ENCODE measurements at places on chromosomes 5 and 9.
A peak's percentile ranks its signal among the peaks of the same experiment; 100 is the strongest.

- no peaks in the 10 kb centered on the region for H3K4me1 ChIP-seq
- H3K27ac ChIP-seq = no peak overlapping the region
These were observed 161.9 kb downstream of the CCDC171 start for GRCh38 chr9:15714746-15715145.

GRCh38 chr5:36414869-36415282 is 113.2 kb upstream of the RANBP3L start:
- no peak overlapping the region for H3K27ac ChIP-seq
- no peaks in the 10 kb centered on the region for H3K36me3 ChIP-seq
- no peak overlapping the region for H3K4me3 ChIP-seq
- peaks cover 20% of the 10 kb centered on the region for H3K27me3 ChIP-seq
- no peak for DNase-seq

GRCh38 chr9:105306351-105307140 is 62.1 kb downstream of the SLC44A1 start:
- no peak overlapping the region for H3K27ac ChIP-seq
- no peak for DNase-seq
- H3K27me3 ChIP-seq = no peaks in the 10 kb centered on the region
- peaks cover 8% of the 10 kb centered on the region for H3K36me3 ChIP-seq

- no peak overlapping the region for H3K27ac ChIP-seq
- no peak overlapping the region for H3K4me3 ChIP-seq
- H3K27me3 ChIP-seq = no peaks in the 10 kb centered on the region
- H3K36me3 ChIP-seq = no peaks in the 10 kb centered on the region
- no peaks in the 10 kb centered on the region for H3K4me1 ChIP-seq
- no peak for DNase-seq
These were observed 451.6 kb upstream of the CD180 start for GRCh38 chr5:67648201-67648671.

DNA sequence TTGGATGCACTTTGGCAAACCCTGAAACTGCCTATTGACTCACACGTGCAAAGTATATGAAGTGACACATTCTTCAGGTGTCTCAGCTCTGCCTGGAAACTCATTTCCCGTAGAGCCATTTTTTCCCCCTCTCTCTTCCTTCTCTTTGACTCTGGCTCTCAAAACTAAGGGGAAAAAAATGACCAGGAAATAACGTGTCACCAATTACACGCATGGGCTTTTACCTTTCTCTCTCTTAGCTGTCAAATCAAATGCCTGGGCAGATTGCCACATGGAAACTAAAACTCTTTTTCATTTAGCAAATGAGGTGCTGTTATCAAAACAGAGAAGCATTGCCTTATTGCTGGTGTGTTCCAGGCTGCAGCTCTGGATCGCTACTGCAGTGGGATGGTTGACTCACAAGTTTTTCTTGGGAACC is 18.3 kb upstream of the IFNK start:
- no peak overlapping the region for H3K27ac ChIP-seq
- H3K4me1 ChIP-seq = peaks cover 3% of the 10 kb centered on the region
- DNase-seq = no peak
- H3K4me3 ChIP-seq = no peak overlapping the region
- no peaks in the 10 kb centered on the region for H3K27me3 ChIP-seq

DNA sequence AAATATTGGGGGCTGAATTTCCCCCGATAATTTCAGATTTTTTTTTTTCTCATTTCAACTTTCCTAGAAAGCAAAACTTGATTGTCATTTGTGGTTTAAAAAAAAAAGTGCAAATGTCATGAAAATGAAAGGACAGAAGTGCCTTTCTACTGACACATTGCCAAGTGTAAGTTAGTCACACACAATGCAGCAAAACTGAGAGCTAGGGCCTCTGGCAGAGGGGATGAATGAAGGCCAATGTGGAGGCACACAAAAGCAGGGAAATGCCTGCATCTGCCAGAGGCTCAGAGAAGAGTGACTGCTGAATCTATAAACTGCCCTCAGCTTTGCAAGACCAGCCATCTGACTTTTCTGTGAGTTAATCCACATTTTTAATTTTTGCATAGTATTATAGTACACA is 6.8 kb upstream of the IFNA5 start:
- H3K4me1 ChIP-seq = no peaks in the 10 kb centered on the region
- DNase-seq = no peak
- H3K4me3 ChIP-seq = no peak overlapping the region
- no peaks in the 10 kb centered on the region for H3K27me3 ChIP-seq
- peaks cover 9% of the 10 kb centered on the region for H3K36me3 ChIP-seq

- H3K36me3 ChIP-seq = no peaks in the 10 kb centered on the region
- no peaks in the 10 kb centered on the region for H3K27me3 ChIP-seq
- DNase-seq = peak; percentile 92
- no peak overlapping the region for H3K27ac ChIP-seq
These were observed 13.8 kb downstream of the TSPAN17 start for GRCh38 chr5:176660860-176661641.

DNA sequence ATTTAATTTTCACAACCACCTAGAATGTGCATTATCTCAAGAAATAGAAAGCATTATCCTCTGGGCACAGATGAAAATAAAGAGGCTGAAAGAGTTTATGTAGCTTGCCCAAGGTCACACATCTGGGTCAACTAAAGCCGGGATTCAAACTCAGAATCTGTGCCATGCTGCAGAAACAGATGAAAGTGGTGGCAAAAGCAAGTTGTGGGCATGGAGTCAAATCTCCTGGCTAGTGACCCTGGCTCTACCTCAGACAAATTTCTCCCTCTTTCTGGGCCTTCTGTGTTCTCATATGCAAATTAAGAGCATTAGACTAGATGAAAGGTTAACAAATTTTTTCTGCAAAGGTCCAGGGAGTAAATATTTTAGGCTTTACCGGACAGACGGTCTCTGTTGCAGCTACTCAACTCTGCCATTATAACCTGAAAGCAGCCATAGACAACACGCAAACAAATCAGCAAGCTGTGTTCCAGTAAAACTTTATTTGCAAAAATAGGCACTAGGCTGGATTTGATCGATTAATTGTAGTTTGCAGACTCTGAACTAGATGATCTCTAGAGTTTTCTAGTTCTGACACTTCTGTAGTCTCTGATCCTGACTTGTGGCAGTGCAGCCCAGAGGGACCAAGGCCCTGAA is 6.0 kb upstream of the ADRA1B start:
- no peak overlapping the region for H3K4me3 ChIP-seq
- no peak overlapping the region for H3K27ac ChIP-seq

GRCh38 chr9:116232424-116233159 is 79.0 kb downstream of the PAPPA start:
- H3K4me1 ChIP-seq = no peaks in the 10 kb centered on the region
- H3K36me3 ChIP-seq = no peaks in the 10 kb centered on the region
- no peak overlapping the region for H3K27ac ChIP-seq
- H3K27me3 ChIP-seq = no peaks in the 10 kb centered on the region
- no peak overlapping the region for H3K4me3 ChIP-seq
- no peak for DNase-seq

- no peak for DNase-seq
- no peak overlapping the region for H3K4me3 ChIP-seq
- peaks cover 3% of the 10 kb centered on the region for H3K4me1 ChIP-seq
- H3K27ac ChIP-seq = no peak overlapping the region
These were observed 100.5 kb downstream of the TLE4 start for GRCh38 chr9:79672236-79672635.

DNA sequence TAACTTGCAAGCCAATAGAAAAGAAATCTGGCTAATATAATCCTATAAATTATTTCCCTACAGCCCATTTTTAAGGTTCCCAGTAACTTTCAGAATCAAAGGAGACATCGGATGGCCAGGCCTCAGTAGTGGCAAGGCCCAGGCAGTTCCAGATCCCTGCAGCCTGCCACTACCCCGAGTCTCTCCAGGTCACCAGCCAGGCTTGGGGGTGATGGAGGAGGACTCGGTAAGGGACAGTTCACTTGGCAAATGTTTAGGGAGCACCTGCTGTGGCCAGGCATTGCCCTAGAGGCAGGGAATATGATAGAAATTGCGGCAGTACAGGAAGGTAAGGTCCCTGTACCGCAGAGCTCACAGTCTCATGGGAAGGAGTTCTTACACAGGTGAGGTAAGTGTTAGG is 15.2 kb upstream of the LTC4S start:
- H3K36me3 ChIP-seq = peaks cover 55% of the 10 kb centered on the region
- DNase-seq = no peak
- no peaks in the 10 kb centered on the region for H3K4me1 ChIP-seq

- H3K27me3 ChIP-seq = no peaks in the 10 kb centered on the region
- H3K4me1 ChIP-seq = peaks cover 8% of the 10 kb centered on the region
- no peak overlapping the region for H3K4me3 ChIP-seq
- no peak overlapping the region for H3K27ac ChIP-seq
- DNase-seq = peak; percentile 62
These were observed 84.7 kb downstream of the PTTG1 start for GRCh38 chr5:160506006-160507004.

DNA sequence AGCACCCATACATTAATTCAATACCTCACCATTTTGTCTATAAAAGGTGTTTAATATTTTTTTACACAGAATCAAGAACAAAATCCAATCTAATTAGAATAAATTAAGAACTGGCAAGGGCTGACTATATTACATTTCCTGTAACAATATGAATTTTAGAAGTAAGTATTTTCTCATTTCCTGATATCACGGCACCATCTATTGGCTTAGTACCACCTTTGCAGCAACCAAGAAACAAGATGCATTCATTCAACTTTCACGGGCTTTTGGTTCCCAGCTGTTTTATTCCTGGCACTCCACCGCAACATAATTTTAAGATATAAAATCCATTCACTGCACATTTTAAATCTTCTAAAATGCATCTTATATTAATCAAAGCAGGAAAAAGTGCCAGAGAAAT is 20.6 kb downstream of the PSMB7 start:
- no peaks in the 10 kb centered on the region for H3K27me3 ChIP-seq
- H3K4me1 ChIP-seq = peaks cover 4% of the 10 kb centered on the region
- 0 out of 2 replicates have a peak, but pooled peaks cover 5% of the 10 kb centered on the region for H3K36me3 ChIP-seq
- H3K4me3 ChIP-seq = no peak overlapping the region

DNA sequence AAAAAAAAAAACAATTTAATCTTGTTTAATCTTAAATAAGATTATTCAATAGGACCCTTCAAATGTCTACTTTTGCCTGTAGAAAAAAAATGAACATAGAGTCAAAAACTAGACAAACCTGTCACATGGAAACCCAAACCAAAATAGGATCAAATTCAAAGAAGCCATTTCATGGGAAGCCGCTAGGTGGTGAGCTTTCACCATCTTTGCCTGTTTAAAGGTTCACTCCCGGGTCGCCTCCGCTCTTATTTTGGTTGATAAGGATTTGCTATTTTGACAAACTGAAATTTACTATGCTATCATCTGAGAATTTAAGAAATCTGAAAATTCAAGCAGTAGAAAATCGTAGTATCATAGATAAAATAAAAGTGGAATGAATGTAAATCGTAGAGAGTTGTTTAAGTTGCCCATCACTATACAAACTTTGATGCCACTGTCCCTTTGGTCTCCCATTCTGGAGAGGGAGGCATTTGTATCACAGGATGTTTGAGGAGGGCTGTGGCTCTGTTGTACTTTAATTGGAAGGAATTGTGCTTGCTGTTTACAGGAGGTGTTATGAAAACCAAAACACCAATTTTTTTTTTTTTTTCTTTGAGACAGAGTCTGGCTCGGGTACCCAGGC is 43.5 kb upstream of the DNAH5 start:
- no peak overlapping the region for H3K4me3 ChIP-seq
- H3K27ac ChIP-seq = no peak overlapping the region
- no peaks in the 10 kb centered on the region for H3K4me1 ChIP-seq
- no peaks in the 10 kb centered on the region for H3K36me3 ChIP-seq
- no peaks in the 10 kb centered on the region for H3K27me3 ChIP-seq

DNA sequence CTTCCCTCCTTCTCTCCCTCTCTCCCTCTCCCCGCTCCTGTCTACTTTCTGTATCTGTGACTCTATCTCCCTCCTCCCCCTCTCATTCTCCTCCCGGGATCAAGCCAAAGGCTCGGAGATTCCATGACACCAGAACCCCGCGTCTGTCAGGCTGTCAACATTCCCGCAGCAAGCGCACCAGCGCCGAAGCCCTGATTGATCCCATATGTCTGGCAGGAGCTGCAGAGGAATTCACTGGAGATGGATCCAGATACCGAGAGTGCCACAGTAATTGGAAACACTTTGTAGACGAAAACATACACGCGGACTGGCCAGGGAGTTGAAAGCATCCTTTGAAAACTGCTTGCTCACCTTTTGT is 300 bp upstream of the SVEP1 start:
- peaks cover 23% of the 10 kb centered on the region for H3K27me3 ChIP-seq
- DNase-seq = peak; percentile 40
- no peak overlapping the region for H3K27ac ChIP-seq
- peaks cover 9% of the 10 kb centered on the region for H3K4me1 ChIP-seq
- peak overlapping the region; percentile 72 for H3K4me3 ChIP-seq
- H3K36me3 ChIP-seq = no peaks in the 10 kb centered on the region

- no peaks in the 10 kb centered on the region for H3K36me3 ChIP-seq
- H3K27ac ChIP-seq = no peak overlapping the region
- no peaks in the 10 kb centered on the region for H3K4me1 ChIP-seq
- H3K27me3 ChIP-seq = no peaks in the 10 kb centered on the region
- H3K4me3 ChIP-seq = no peak overlapping the region
These were observed 255.9 kb upstream of the ACO1 start for GRCh38 chr9:32128546-32128945.

GRCh38 chr9:94692601-94693000 is 33.9 kb upstream of the AOPEP start:
- 0 out of 2 replicates have a peak, but pooled peaks cover 2% of the 10 kb centered on the region for H3K4me1 ChIP-seq
- H3K4me3 ChIP-seq = no peak overlapping the region
- no peak overlapping the region for H3K27ac ChIP-seq

DNA sequence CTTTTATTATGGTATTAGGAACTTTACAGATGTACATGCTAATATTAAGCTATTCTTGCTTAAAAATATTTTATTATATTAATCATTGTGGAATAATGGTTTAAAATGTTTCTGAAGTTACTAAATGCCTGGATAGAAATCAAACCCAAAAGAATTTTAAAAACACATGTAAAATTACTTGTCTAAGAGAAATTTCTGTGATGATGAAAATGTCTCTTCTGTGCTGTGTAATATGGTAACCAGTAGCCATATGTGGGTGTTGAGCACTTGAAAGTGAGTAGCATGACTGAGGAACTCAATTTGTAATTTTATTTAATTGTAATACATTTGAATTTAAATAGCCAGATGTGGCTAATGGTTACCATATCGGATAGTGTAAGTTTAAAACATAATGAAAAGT is 66.7 kb upstream of the HSPB3 start:
- no peak overlapping the region for H3K27ac ChIP-seq
- H3K27me3 ChIP-seq = no peaks in the 10 kb centered on the region
- no peak for DNase-seq
- H3K36me3 ChIP-seq = no peaks in the 10 kb centered on the region
- H3K4me1 ChIP-seq = peaks cover 3% of the 10 kb centered on the region

- H3K4me1 ChIP-seq = peaks cover 3% of the 10 kb centered on the region
- no peaks in the 10 kb centered on the region for H3K27me3 ChIP-seq
- DNase-seq = no peak
- no peaks in the 10 kb centered on the region for H3K36me3 ChIP-seq
These were observed 43.1 kb downstream of the LNPEP start for GRCh38 chr5:96978812-96979449.
